ENCODE measurements at places on chromosomes 16 and 17.

DNA sequence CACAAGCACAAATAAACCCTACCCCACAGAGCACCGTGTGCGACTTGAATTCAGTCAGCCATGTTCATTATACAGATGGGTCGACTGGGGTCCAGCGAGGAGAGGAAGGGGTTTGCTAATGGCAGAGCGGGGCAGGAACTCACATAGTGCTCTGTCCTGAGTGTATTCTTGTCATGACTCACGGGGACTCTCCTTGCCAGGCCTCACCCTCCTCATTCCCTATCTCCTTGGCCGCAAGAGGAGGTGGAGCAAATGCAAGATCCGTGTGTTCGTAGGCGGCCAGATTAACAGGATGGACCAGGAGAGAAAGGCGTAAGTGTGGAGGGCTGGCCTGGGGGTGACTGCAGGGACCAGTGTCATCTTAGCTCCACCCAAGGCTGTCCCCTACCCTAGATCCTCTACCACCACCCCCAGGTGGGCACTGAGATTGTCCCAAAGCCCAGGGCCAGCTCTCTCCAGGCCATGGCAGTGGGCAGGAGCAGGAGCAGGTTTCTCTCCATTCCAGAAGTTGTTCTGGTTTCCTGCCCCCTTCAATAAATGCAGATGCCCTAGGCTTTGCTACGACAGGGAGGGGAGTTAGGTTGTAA, 29.4 kb downstream of the SLC12A3 start:
- DNase-seq = no peak

DNA sequence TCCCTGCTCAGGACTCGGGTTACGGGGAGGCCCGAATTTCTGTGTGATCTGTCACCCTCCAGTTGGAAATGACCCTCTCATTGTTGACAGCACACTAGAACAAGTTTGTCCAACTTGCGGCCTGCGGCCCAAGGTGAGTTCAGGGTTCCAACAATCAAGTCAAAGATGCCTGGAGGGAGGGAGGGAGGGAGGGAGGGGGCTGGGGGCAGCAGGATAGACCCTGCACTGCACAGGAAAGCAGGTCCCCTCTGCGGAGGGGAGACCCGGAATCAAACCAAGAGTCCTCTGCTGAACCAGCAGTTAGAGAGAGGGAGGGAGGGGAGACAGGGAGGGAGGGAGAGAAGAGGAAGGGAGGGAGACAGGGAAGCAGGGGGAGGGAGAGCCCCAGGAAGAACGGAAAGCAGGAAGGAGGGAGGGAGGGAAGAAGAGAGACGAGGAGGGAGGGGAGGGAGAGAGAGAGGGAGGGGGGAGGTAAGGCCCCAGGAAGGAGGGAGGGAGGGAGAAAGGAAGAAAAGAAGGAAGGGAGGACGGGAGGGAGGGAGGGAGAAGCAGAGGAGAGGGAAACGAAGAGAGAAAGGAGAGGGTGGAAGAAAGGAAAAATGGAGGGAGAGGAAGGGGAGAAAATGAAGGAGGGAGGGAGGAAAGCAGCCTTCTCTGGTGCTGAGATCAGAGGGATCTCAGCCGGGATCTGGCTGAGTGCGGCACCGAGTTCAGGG, 96.7 kb upstream of the CDH5 start:
- no peak for DNase-seq

- DNase-seq = peak; percentile 60
Measured at GRCh38 chr17:8941980-8942622, 23.4 kb downstream of the PIK3R5 start.

- DNase-seq = peak; percentile 78
Measured at GRCh38 chr16:74601126-74601871, 5.6 kb downstream of the GLG1 start.

- peak; percentile 52 for DNase-seq
Measured at GRCh38 chr17:57442914-57443571, 186.7 kb downstream of the MSI2 start.

DNA sequence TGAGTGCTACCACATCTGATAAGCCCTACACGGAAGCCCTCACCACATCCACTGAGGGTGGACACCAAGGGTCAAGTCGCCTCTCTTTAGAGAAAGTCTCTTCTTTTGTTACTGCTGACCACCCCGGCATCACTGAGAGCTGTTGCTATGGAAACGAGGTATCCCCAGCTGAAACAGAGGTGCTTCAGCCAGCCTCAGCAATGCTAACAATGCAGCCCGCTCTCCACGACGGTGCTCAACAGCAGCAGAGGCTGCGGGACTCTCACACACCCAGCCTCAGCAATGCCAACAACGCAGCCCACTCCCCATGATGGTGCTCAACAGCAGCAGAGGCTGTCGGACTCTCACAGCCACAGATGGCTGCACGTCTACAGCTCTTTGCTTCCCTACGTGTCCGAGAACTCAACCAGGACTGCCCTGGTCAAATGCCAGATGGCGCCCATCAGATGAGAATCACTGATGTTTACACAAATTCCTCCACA, 41.4 kb downstream of the VPS53 start:
- no peak for DNase-seq

- DNase-seq = no peak
Measured at GRCh38 chr17:36602030-36602748, 806 bp downstream of the MRM1 start.

GRCh38 chr16:72427051-72427782, 255.3 kb upstream of the PMFBP1 start:
- no peak for DNase-seq

DNA sequence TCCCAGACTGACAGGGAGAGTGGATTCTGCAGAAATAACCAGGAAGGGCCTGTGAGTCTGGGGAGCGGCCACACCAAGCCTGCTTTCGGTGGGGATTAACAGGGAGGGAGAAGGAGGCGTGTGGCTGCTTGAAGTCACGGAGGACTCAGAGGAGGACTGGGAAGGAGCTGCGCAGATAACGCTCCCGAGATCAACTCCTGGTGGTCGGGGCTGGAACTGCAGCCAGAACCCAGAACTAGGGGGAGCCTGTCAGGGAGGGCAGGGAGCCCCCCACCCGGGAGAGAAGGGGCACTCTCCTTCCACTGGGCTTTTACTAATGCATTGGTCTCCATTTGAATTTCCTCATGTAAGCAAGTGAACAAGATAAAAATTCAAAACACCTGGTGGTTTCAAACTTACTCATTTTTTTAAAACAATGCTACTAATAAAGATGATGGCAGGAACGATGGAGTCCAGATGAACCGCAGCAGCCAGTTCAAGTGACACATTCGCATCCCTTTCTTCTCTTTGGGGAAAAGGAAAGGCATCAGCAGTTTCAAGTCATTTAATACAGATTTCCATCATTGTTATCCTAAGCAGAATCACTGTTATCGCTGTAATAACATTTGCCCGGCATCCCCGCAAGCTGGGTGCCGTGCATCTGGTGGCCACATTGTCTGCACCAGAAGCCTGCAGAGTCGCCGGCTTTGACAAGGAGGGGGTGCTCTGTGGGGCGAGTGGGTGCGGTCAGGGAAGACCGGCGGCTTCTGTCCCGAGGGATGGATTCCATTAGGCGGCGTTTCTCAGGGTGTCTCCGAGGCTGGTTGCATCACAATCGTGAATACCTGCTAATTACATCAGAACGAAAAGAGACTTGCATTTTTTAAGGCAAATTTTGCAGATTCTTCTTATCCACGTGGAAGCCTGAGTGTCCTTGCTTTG, 183.0 kb downstream of the FOXL1 start:
- DNase-seq = peak; percentile 23

GRCh38 chr16:89890200-89890599, 16.8 kb downstream of the TCF25 start:
- DNase-seq = no peak

- peak; percentile 80 for DNase-seq
Measured at GRCh38 chr16:1458977-1459341, 14.6 kb upstream of the CCDC154 start.

GRCh38 chr17:43352579-43353331, 46.0 kb upstream of the ARL4D start:
- DNase-seq = no peak

DNA sequence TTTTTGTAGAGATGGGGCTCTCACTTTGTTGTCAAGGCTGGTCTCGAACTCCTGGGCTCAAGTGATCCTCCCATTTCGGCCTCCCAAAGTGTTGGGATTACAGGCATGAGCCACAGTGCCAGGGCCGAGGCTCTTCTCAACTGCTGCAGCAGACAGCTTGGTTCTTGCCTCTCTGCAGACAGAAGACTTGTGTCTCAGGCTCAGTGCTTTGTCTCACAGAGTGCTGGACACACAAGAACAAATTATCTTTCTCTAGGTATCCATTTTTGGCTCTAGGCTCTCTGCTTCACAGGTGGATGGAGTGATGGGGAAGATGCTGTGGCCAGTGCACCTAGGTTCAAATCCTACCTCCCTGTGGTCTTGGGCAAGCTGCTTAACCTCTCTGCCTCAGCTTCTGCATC, 80.8 kb upstream of the RNU2-1 start:
- no peak for DNase-seq

DNA sequence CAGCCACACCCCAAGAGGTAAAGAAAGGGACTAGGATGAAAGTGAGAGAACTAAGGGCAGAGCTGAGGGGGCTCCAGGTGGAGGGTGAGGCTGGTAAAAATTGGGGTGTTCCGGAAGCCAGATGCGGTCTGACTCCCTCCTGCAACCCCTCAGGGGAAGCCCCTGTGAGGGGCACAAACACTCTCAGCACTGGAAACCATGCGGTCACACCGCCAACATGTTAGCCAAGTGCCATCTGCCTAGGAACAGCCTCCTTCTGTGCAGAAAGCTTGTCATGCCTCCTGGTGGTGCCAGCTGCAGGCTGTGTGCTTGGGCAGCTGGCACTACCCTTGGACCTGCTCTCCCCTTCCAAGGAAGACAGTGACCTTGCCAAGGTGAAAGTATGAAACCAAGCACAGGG, 83.5 kb upstream of the RPL38 start:
- DNase-seq = no peak

DNA sequence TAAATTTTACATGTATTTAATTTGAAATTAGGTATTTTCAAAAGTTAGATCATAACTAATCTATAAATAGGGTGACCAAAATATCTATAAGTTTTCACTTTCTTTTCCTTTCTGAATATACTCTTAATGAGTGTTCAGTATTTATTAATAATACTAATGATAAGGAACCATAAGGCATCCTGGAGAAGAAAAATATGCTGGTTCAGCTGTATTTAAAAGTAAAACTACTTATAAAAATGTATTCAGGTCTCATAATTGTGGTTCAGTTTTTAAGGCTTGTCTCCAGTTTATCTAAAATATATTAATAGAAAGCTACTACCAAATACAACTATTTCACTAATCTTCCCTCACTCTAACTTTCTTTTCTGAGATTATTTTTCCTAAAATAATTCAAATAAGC, 67.3 kb downstream of the HELZ start:
- DNase-seq = no peak

DNA sequence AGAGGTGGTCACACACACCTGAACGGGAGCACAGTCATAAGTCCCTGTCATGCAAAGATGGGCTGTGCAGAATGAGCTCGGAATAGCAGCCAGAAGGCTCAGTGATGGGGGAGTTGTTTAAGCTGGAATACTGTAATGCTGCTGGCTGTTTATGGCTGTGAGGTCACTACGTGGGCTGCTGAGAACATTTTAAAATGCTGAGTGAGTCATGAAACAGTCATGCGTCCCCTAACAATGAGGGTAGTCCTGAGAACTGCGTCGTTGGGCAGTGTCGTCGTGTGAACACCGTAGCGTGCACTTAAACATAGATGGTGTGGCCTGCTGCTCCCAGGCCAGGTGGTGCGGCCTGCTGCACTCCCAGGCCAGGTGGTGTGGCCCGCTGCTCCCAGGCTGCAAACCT, 39.7 kb downstream of the TBCD start:
- DNase-seq = no peak

GRCh38 chr16:11245222-11245737, 10.7 kb downstream of the SOCS1 start:
- DNase-seq = no peak

DNA sequence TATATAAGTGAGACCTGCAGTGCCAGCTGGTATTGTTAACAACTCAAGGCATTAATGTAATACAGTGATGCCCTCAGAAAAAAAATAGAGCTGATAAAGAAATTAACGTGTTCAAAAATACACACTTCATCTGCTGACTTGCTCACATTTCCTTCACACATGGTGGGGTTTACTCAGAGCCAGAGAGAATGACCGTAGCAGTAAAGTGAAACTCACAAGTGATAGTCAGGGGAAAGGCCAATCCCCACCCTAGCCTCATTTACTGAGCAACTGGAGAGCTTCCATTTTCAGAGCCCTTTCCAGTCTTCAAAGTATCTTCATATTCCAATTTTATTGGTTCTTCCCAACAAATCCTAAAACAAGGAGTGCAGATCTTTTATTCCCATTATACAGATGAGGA, 74.0 kb upstream of the HLF start:
- DNase-seq = no peak

DNA sequence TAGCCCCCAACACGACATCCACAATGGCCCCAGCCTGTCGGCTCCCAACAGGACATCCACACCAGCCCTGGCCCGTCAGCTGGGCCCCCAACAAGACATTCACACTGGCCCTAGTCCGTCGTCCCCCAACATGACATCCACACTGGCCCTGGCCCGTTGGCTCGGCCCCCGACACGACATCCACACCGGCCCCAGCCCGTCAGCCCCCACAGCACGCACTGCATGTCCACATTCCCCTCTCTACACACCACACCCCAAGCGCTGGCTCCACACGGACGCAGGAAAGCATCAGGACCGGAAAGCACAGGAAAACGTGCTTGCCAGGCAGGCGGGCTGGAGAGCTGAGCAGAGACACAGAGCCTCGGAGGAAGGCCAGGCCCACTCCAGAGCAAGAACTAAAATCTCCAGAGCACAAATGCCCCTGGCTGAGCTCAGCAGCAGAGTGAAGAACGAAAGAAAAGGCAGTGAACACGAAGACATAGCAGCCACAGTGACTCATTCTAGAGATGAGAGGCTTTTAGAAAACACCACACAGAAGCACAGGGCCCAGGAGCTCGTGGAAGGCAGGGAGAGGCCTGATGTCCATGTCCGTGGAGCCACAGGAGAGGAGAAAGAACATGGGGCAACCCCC, 50.6 kb downstream of the LMF1 start:
- no peak for DNase-seq
